GM23248 (cell line): ENCODE measurements at places on chromosomes 13 and 19. TPM values are rescaled to one million over a fixed set of nuclear protein-coding genes. Genes with fewer than 3 reads are reported as not detected.

ZNF614 gene
- total RNA-seq = 8.5 and 15.9 TPM in 2 replicates

DNA sequence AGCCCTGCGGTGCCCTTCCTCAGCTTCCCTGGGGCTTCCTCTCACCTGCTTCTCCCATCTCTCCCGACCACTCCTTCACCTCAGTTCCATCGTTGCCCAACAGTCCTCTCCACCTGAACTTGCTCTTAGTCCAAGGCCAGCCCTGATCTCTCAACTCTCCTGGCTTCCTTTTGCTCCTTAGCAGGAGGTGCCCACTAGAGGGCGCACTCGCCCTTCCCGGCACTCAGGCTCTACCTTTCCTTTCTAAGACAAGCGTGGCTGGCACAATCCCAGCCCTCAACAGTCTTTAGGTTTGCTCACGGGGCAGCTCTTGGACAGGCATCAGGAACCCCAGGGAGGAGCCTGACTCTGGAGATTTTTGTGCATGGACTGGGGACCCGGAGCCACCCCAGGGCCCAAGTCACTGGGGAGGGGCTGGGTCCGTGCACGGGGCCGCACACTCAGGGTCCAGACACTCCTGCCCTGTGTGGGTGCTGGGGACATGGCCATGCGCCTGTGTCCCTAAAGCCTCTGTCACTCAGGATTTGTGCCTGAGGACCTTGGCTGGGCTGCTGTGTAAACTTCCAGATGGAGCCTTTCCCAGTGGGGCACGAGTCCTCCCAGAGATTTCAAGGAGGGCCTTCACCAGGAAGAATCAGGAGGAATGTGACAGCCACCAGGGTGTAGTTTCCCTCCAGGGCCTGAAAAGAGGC, 12.1 kb upstream of the CEACAM8 start:
- no peak overlapping the region for H3K4me3 ChIP-seq
- peak; percentile 60 for DNase-seq
- H3K4me1 ChIP-seq = no peaks in the 10 kb centered on the region

LYPD3 gene
- not detected in 2 replicates for total RNA-seq

GRCh38 chr13:66446413-66446812, 783.7 kb downstream of the PCDH9 start:
- H3K4me1 ChIP-seq = no peaks in the 10 kb centered on the region
- H3K27ac ChIP-seq = no peak overlapping the region
- DNase-seq = no peak

RASGRP4 gene
- not detected in 2 replicates for total RNA-seq

ZNF557 gene
- 9.4 and 13.8 TPM in 2 replicates for total RNA-seq

DNA sequence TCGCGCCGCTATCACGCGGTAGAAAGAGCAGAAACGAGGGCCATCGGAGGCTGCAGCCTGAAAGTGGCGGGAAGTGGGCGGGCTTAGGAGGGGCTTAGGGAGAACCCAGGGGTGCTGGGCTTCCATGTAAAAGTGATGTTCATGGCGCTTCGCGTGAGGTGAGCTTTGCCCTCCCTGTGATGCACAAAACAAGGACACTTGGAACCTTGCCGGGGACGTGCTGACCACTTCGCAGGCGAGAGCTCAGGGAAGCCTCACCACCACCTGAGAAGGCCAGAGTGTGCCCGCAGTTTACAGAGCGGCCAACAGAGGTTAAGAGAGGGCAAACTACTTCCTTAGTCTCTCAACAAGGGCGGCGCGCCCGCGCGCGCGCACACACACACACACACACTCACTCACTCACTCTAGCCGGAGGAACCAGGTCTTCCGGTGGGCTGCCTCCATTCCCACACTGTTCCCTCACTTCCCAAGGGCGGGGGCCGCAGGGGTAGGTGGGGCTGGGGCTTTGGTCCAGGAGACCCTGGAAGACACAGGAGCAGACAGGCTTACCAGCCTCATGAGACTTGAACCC, 651 bp downstream of the GAPDHS start:
- DNase-seq = peak; percentile 48
- H3K4me1 ChIP-seq = no peaks in the 10 kb centered on the region
- no peaks in the 10 kb centered on the region for H3K36me3 ChIP-seq

DNA sequence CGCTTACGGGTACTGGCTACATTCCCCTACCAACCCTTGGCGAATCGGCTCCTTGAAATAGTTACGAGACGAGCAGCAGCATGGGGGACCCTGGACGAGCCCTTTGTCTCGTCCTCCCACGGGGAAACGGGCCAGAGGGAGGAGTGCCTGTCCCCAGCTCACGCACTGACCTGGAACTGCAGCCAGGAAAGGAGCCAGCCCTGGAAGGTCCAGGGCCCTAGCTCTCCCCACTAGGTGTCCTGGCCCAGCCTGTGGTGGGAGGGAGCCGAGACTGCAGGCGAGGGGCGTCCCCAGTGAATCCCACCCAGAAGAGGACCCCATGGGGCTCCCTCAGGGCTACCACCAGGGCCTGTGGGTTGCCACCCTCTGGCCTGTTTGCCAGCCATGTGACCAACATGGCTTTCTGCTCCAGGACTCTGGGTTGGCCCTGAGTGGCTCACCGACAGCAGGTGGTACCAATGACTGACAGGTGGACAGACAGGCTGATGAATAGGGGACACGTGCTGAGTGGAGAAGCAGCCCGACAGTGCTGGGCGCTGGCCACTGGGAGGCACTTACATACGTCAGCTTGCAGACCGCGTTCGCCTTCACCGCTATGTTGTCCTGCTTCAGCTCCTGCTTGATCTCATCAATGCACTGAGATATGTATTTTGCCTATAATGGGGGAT, 13.2 kb downstream of the AP3D1 start:
- no peak overlapping the region for H3K27ac ChIP-seq
- no peaks in the 10 kb centered on the region for H3K27me3 ChIP-seq
- no peak for DNase-seq
- H3K4me1 ChIP-seq = no peaks in the 10 kb centered on the region
- H3K4me3 ChIP-seq = no peak overlapping the region

- no peaks in the 10 kb centered on the region for H3K27me3 ChIP-seq
- no peak for DNase-seq
- H3K4me3 ChIP-seq = no peak overlapping the region
These were observed 733.9 kb upstream of the KLHL1 start for GRCh38 chr13:70842062-70842644.

CFD gene
- 3.2 and 5.7 TPM in 2 replicates for total RNA-seq

ZNF66 gene
- 1.9 and 3.4 TPM in 2 replicates for total RNA-seq

DNA sequence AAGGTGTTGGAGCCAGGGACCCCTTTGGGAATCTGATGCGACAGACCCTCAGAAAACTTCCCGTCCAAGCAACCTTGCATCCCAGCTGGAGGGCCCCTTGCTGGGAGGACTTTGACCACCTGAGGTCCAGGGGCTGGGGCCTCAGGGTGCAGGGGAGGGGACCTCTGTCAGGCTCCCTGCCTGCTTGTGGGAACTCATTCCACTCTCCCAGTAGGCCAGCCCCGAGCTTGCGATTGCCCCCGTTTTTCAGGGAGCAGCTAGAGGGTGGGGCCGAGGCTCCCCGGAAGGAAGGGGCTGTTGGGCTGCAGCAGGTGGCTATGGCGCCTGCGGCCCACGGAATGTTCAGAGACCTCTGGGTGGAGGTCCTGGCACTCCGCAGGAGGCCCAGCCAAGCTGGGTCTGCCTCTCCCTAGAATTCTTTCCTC, 2.8 kb downstream of the GNA11 start:
- no peaks in the 10 kb centered on the region for H3K36me3 ChIP-seq
- H3K4me3 ChIP-seq = peak overlapping the region; percentile 85
- H3K27me3 ChIP-seq = no peaks in the 10 kb centered on the region
- no peak overlapping the region for H3K27ac ChIP-seq
- DNase-seq = no peak

GRCh38 chr19:56139847-56140582, 1.1 kb upstream of the ZNF444 start:
- DNase-seq = peak; percentile 45
- H3K4me1 ChIP-seq = no peaks in the 10 kb centered on the region; the same call in 1 of the 2 replicates
- peak overlapping the region; percentile 83 for H3K27ac ChIP-seq
- peak overlapping the region; percentile 81 for H3K4me3 ChIP-seq
- H3K27me3 ChIP-seq = no peaks in the 10 kb centered on the region

DNA sequence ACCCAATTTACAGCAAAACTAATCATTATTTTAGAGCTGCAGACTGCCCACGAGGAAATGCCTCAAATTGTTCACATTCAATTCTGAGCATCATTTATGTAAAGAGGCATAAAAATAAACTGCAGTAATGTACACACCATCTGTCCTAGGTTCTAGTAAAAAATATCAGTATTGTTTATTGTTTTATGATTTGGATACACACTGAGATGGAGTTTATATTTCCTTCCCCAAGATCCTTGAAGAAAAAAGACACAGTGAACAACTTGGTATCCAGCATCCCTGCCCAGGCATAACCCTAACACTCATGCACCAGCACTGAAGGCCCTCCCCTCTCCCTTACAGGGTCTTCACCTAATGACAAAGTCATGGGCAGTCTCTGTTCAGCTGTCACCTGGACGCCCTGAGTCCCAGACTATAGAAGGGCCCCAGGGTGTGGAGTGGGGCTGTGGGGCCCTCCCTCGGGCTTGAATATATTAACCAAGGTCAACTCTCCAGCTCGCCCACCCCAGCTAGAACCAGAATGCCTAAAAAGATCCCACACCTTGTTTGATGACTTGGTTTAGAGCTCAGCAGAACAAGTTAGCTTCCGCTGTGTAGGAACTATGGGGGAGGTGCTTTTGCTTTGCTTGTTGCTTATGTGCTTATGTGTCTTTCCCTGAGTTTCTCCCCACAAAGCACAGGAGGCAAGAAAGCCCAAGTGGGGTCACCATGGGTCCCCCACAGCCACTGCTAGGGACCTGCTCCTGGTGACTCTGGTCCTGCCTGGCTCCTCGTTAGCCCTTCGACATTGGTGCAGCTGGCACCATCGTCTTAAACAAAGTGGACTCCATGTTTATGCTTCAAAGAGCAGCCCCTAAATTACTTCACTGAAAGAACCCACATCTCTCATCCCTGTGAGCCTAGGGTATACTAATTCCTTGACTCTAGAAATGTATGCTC, 111.1 kb downstream of the COL4A1 start:
- no peak overlapping the region for H3K4me3 ChIP-seq
- H3K27me3 ChIP-seq = no peaks in the 10 kb centered on the region
- peaks cover 9% of the 10 kb centered on the region; the same call in 1 of the 2 replicates for H3K36me3 ChIP-seq
- DNase-seq = no peak
- H3K4me1 ChIP-seq = no peaks in the 10 kb centered on the region

DNA sequence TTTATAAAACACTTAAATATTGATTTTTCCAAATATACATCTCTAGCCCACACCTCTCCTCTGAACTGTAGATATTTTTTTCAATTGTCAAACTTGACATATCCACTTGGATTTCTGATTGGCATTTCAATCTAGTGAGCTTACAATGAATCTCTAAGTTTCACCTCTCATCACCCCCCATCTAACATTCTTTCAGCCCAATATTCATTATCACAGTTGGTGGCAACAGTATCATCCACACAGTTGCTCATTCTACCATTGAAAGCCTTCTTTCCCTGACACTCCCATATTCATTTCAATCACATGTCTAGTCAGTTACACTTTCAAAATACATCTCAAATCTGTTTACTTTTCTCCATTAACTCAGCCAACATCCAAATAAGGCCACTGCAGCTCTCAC, 385.2 kb downstream of the PCDH20 start:
- no peaks in the 10 kb centered on the region for H3K36me3 ChIP-seq
- H3K4me1 ChIP-seq = no peaks in the 10 kb centered on the region
- no peak for DNase-seq
- no peak overlapping the region for H3K4me3 ChIP-seq
- no peak overlapping the region for H3K27ac ChIP-seq
- no peaks in the 10 kb centered on the region for H3K27me3 ChIP-seq

GRCh38 chr13:99125326-99125915, 75.2 kb upstream of the UBAC2 start:
- no peaks in the 10 kb centered on the region for H3K36me3 ChIP-seq
- H3K4me3 ChIP-seq = peak overlapping the region; percentile 54
- no peaks in the 10 kb centered on the region for H3K27me3 ChIP-seq

GRCh38 chr19:16911046-16911445, 22.2 kb downstream of the F2RL3 start:
- H3K27ac ChIP-seq = no peak overlapping the region
- no peaks in the 10 kb centered on the region for H3K4me1 ChIP-seq
- no peaks in the 10 kb centered on the region for H3K36me3 ChIP-seq

FGF21 gene
- total RNA-seq = not detected in 2 replicates

GRCh38 chr13:59584761-59585670, 578.7 kb downstream of the DIAPH3 start:
- H3K36me3 ChIP-seq = no peaks in the 10 kb centered on the region
- H3K4me3 ChIP-seq = no peak overlapping the region
- no peaks in the 10 kb centered on the region for H3K27me3 ChIP-seq

PLK5 gene
- total RNA-seq = not detected in 2 replicates

SYT3 gene
- total RNA-seq = not detected in 2 replicates

ZNF576 gene
- 11.7 and 14.4 TPM in 2 replicates for total RNA-seq
